ENCODE measurements at places on chromosomes 5 and 9.

DNA sequence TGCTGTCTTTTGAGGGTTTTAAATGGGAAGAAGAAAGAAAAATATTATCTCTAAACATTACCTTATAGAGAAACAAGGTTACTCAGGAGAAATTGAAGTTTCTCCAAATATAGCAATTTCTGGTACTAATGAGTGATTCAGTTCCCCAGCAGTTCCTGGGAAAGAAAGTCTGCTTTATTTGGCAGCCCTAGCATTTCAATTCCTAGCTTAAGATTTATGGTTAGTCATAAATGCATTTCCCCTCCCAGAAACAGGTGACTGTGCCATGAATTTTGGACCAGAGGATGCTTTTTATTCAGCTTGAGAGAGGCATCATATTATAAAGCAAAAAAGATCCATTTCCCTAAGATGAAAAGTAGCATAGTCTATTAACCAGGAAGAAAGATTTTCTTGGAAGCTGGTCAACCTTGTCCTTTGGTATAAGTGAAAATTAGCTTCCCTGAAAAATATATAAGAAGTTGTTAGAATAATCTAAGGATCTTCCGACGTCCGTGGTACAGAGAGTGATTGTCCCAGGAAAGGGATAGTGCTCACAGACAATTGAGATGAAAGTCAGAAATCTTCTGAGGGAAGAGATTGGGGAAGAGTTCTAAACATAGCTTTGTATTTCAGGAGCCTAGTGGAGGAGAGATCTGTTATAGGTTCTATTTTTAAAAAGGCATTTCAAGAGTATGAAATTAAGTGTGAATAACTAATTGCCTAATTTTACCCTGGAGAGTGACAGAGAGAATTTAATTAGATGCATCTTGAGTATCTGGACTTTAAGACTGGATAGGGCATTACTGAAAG, 164.9 kb downstream of the ESM1 start:
- DNase-seq, result no peak

GRCh38 chr5:128965638-128966302, 482 bp downstream of the SLC27A6 start:
- no peak for DNase-seq

GRCh38 chr5:17732351-17732923, 98.2 kb downstream of the TAF11L14 start:
- no peak for DNase-seq

GRCh38 chr9:86036555-86036954, 62.8 kb downstream of the GOLM1 start:
- no peak for DNase-seq

DNA sequence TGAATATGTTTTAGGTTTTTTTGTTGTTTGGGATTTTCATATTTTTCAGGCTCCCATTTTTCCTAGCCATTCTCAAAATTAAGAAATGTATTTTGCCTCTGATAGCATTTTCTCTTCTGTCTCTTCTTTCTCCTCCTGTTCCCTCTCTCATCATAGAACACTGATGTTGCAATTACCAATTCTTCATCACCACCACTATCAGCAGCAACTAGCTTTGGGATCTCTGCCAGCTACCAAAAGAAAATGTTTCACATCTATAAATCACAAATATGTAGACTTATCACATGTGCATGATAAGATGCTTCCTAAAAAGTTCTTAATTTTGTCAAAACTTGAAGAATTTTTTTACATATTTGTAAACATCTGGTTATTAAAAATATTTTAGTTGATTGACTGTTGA, 887.1 kb downstream of the MAT2B start:
- no peak for DNase-seq

- DNase-seq, result no peak
Observed at GRCh38 chr9:101566904-101567724, 27.7 kb downstream of the PPP3R2 start.

GRCh38 chr5:125798307-125798706, 624.9 kb upstream of the GRAMD2B start:
- no peak for DNase-seq

- DNase-seq, result no peak
Observed at GRCh38 chr5:131525805-131526204, 109.2 kb downstream of the RAPGEF6 start.

DNA sequence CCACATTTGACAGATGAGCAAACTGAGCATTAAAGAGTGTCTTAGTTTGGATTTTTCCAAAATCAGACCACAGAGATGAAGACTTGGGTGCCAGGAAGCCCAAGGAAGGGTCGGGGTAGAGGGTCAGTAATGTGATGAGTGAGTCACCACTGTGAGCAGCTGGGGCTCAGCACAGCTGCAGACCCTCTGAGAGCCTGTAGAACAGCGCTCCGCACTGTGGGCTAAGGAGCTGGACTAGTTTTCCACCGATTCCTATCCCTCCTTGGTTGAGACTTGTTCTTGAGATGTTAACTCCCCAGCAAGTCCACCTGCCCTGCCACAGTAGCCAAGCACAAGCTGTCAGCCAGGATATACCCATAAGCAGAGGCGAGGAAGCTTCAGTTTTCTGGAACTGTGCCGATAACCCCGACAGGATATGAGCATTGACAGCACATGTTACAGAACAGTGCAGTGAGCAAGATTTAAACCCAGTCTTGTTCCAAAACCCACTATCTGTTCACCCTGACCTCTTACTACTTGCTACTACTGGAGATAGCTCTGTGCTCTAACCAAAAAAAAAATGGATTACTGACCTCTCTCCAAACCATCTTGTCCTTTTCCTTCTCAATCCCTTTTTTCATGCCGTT, 31.8 kb downstream of the EGFLAM start:
- DNase-seq, result no peak

- DNase-seq, result no peak
Observed at GRCh38 chr5:167061695-167062094, 1229.8 kb upstream of the WWC1 start.

DNA sequence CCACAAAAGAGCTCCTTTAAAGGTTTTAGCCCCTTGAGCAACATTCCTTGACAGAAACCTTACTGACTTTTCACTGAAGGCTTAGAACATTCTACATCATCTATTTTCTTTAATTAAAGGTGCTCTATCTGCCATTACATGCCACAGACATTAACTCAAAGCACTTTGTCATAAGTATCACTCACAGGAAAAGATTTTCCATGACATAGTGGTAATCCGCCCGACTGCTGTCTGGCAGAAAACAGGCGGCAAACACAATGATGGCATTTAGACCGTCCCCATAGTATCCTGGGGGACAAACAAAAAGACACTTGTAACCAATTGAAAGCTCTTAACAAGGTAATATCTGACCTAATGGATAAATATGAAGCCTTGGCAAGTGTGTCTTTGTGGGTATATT, 126.2 kb upstream of the PCA3 start:
- DNase-seq, result no peak

GRCh38 chr5:157252711-157253465, 13.0 kb upstream of the CYFIP2 start:
- peak; percentile 36 for DNase-seq

DNA sequence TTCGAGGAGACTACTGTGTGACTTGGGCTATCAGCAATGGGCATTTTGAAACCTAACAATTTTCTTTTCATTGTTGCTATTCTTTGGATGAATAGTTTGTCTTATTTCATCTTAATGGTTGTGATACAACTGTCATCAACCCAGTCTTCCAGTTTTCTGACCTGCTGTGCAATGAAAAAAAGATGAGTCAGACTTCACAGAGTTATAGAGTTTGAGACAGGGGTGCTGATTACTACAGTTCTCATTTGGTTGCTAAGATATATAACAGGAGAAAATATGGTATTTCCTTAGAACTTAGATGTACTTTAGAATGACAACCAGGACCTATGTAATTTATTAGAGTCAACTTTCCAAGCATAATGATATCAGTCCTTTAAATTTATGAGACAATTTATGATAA, 564.4 kb upstream of the NUDT12 start:
- DNase-seq, result no peak

DNA sequence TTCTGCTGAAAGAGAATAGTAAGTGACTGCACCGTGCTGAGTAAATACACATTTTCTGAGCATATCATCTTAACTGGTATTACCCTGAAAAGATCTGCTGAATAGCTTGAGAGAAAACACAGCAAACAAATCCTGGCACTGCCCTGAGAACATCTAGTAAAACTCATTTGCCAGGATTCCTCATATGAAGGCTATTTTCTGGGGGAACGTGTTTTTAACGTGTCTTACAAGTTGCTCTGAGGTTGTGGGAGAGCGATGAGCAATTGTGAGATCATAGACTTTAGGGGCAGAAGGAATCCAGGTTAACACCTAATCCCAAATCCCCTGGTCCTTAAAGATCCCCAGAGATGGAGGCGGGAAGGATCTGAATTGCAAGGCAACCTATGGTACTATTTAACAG, 331.9 kb upstream of the RFX3 start:
- no peak for DNase-seq

DNA sequence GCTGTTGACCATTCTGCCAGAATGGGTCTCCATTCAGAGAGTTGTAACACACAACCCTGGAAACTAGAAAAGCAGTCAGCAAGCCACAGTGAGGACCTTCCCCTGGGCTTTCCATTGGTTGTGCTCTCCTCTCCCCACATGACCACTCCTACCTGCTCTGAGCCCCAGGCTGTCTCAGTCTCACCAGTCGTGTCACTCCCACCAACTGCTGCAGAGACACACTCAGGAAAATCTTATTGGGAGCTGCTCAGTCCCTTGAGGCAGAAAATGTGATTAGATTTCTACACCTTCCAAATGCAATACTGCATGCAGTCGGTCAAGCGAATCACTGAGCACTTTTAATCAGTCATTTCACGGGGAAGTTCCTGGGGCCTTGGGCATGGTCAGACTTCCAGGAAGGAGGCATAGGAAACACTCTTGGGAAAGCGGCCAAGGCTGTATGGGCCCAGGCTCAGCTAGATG, 284.2 kb upstream of the NMUR2 start:
- no peak for DNase-seq

DNA sequence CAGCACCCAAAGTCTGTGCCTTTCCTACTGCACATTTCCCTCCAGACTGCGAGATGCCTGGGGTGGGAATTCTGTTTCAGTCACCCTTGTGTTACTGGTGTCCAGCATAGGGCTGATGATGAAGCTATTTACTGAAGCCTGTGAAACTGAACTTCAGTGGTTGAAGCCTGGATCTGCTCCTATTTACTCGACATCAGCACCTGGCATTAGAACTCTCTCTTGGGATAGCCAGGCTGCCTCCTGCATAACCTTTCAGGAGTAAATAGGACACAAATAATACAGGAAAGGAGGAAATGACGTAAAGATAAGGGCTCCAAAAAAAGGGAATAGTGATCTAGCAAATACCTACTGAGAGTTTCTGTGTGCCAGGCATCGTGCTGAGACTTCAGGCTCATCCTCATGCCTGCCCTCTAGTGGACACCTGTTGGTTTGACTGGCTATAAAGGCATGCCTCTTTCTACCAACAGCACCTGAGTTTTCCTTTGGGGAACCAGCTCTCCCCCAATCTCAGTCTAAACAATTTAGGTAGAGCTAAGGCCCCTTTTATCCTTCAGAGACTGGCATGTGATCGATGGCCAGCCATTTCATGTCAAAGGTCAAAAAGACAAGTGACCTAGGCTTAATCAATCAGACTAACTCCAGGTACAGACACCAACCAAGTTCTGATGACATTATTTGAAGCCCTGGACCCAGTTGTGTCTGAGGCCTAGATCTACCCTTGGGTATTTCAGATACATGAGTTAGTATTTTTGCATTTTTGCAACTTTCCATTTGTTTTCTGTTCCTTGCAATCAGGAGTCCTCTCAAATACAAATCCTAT, 192.1 kb upstream of the TRIM32 start:
- DNase-seq, result no peak

DNA sequence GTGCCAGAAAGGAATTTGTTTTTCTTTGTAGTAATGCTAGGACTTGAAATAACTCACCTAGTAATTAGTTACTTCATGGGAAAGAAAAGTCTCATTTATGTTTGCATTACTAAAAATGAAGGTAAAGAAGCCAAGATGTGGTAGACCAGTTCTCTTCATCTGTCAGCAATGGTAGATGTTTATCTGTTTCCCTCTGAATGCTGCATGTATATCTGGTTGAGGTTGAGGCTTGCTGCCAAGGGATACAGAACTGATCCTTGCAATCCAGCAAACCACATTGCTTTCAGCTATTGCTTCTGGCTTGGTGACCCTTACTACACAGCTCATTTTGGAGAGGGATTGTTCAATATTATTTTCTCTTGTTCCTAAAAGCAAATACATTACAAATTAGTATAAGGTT, 73.6 kb downstream of the ZNF474 start:
- DNase-seq, result no peak

GRCh38 chr5:96080557-96080956, 118.9 kb upstream of the ELL2 start:
- DNase-seq, result no peak

GRCh38 chr5:167228134-167228533, 1063.3 kb upstream of the WWC1 start:
- DNase-seq, result no peak

DNA sequence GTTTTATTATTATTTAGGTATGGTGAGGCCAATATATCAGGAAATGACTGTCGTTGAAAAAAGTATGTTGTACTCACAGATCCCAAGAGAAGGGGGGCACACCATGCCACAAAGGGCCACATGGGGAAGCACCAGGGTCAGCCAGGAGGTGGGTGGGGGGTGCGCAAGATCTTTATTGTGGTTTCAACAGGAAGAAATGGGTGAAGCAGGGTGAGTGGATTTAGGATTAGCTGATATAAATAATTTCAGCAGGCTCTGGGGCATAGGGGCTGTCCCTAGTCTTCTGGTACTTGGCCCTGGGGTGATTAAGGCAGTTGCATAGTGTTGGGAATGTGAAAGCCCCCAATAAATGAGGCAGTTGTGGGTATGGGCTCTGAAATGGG, 8.6 kb downstream of the PDCD1LG2 start:
- DNase-seq, result no peak

DNA sequence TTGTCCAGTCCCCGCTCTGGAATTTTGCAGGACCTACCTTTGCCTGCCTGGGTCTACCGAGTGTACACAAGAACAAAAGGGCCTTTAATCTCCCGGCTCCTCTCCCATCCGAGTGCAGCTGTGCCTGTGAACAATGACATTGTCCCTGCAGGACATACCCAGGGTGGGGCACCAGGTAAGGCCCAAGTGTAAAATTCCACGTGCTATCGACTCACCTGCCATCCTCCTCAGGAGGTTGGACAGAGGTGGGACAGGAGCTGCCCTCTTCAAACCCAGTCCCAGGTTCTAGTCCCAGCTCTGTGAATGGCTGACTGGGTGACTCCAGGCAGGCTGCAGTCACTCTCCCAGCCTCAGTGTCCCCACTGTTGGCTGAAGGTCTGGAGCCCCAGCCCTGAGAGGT, 159.6 kb upstream of the ALDH1B1 start:
- no peak for DNase-seq

- DNase-seq, result no peak
Observed at GRCh38 chr9:131872006-131872405, 132.1 kb upstream of the RAPGEF1 start.

- DNase-seq, result no peak
Observed at GRCh38 chr5:109411627-109412026, 1.9 kb upstream of the PJA2 start.
